ENCODE measurements at places on chromosomes 4 and X. TPM values are rescaled to one million over a fixed set of nuclear protein-coding genes. Genes with fewer than 3 reads are reported as not detected.

YTHDC1 gene
- 68.7 TPM for total RNA-seq

FAM47C gene
- not detected for total RNA-seq

NELFA gene
- 30.3 TPM for total RNA-seq

GRCh38 chrX:41711021-41711667, 12.8 kb upstream of the GPR82 start:
- H3K27me3 ChIP-seq = no peaks in the 10 kb centered on the region
- H3K36me3 ChIP-seq = no peaks in the 10 kb centered on the region
- H3K27ac ChIP-seq = no peak overlapping the region
- DNase-seq = no peak
- H3K4me3 ChIP-seq = no peak overlapping the region
- H3K4me1 ChIP-seq = no peaks in the 10 kb centered on the region

- peak; percentile 82 for DNase-seq
- peaks cover 24% of the 10 kb centered on the region for H3K4me1 ChIP-seq
- H3K4me3 ChIP-seq = no peak overlapping the region
- H3K27me3 ChIP-seq = no peaks in the 10 kb centered on the region
Observed at GRCh38 chrX:20217271-20217670, 49.4 kb downstream of the RPS6KA3 start.

All from endothelial cell of umbilical vein (primary cell).